Stimulated activated CD4-positive, alpha-beta T cell treated with anti-CD3 and anti-CD28 coated beads, Interleukin-2, amount 100 ng/mL, for 48 hours (primary cell): ENCODE measurements at places on chromosomes 7 and 10.

GRCh38 chr7:32428546-32428945 is 61.6 kb downstream of the LSM5 start:
- no peak for DNase-seq

DNA sequence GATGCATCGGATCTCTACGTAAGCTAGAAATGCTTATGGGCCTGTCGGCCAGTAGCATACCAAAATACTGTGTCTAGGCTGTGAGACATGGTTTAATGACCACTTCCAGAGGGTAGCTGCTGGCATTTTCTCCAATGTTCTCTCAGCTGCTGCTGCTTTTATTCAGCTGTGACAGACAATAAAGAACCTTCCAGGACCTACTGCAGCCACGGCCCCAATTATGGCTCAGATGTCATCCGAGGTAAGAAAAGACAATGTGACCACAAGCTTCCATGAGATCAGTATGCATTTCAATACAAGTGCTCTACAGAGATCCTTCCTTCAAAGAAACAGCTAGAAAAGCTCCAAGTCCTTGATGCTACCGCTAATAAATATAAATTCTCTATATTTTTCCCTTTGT is 256.2 kb downstream of the SDHAF3 start:
- no peak for DNase-seq

GRCh38 chr10:47282657-47283018 is 17.4 kb upstream of the GDF10 start:
- DNase-seq = no peak

DNA sequence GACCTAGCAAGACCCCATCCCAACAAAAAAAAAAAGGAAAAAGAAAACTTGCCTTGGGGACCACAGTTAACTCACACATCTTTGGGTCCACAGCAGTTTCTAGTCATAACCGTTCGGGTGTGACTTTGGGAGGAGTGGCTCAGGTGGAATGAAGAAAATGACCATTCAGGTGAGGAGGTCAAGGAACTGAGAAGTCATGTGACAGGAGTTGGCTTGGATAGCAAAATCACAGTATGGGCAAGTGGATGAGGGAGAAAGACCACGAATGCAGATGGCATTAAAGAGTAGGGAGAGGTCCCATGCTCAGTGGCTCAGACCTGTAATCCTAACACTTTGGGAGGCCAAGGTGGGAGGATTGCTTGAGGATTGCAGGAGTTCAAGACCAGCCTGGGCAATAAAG is 17.1 kb upstream of the CNOT4 start:
- DNase-seq = no peak

DNA sequence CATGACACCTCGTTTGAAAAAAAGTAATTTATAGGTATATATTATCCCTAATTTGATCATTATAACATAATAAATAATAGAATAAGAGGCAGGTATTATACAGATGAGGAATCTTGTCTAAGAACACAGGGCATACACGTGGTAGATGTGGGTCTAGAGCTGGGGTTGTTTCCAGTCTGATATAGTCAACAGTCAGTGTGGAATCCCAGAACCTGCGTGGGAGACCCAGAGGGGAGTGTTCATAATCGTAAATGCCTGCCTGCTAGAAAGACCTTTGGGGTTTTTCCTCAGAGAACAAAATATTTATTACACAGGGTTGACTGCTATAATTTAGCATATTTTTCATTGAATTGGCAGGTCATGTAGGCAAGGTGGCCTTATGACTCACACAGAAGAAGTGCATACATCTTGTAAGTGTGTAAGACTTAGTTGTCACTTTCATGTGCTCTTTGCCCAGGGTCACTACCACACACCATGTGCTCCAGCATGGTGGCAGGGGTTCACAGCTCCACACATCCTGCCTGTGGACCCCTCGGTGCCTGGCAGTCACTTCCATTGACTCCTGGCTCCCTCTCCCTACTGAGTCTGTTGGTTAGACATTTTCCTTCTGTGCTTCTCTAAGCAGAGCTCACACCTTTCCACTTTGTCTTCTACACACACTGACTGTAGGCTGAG is 94.9 kb upstream of the IKZF1 start:
- DNase-seq = no peak

DNA sequence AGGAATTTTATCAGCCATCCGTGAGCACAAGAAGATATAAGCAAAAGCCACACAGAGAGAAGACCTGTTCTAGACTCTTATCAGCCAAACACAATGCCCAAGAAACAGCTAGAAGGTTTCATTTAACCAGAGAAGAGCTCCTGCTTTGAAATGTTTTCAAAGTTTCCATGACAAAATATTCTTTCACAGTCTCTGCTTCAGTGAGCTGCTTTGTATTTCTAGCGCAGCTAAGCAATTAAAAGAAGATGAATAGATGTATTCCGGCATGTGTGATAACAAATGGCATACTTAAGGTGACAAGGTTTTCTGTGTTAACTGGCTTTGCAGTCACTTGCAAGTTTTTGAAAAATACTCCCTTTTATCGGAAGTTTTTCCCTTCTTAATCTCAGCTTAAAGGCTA is 78.9 kb upstream of the NXPH1 start:
- no peak for DNase-seq

DNA sequence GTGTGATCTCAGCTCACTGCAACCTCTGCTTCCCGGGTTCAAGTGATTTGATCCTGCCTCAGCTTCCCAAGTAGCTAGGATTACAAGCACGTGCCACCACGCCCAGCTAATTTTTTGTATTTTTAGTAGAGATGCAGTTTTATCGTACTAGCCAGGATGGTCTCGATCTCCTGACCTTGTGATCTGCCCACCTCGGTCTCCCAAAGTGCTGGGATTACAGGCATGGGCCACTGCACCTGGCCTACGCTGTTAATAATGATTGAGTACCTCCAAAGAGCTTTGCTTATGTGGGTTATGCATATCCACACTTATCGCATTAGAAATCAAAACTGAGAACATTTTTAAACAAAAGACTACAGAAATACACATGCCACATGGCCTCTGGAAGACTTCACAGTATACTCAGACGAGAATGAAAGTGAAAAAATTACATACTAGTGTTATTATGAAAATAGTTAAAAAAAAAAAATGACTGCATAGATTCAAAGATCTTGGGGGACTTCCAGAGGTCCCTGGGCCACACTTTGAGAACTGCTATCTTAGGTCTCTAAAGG is 25.4 kb downstream of the RPP38 start:
- DNase-seq = no peak

- no peak for DNase-seq
Observed at GRCh38 chr7:22654831-22655230, 72.2 kb upstream of the IL6 start.

DNA sequence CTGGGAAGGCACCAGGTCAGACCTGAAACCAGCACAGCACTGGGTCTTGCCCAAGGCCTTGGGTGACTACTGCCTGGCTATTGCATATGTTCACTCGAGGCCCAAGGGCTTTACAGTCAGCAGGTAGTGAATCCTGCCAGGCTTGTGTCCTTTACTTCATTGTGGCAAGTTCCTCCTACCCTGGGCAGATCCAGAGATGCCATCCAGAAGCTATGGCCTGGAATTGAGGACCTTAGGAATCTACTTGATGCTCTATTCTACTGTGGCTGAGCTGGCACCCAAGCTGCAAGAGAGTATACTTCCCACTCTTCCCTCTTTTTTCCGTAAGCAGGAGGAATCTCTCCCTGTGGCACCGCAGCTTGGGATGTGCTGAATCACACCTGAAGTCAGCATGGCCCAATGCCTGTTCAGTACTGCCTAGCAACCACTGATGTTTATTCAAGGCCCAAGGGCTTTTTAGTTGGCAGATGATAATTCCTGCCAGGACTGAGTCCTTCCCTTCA is 246.7 kb upstream of the CTBP2 start:
- DNase-seq = no peak

DNA sequence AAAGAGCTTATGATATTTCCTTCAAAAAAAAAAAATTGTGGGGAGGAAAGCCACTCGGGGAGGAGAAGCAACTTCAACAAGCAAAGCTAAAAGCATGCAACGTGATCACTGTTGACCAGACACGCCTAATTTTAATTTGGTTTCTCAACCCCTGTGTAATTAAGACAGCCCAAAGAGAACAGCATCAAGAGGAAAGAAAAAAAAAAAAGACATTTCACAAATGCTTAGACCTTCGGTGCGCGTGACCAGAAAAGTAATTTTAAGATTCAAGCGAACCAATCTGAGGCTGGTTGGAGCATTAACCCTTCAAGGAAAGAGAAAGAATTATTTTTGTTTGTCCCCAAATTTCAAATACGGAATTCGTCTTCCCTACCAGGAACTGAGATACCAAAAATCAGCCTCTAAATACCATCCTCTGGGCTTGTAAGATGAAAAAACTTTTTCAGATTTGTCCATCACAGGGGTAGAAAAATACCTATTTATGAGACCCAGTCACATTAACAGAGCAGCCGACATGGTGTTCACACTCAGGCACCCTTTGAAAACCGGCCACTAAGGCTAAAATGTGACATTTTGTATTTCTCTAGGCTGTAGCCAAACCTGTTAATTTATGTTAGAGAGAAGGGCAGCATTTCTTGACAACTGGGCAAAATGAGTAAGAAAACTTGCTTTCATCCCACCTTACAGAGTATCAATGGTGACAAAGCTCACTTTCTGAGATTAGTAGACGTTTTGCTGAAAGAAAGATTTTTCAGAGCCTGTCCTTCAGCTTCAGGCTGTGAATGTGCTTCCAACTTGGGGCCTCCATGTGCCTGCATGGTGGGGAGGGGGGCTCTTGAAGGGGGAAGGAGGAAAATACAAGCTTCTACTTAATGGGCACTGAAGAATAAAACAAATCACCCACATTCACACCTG is 179.9 kb upstream of the KLF14 start:
- DNase-seq = no peak

DNA sequence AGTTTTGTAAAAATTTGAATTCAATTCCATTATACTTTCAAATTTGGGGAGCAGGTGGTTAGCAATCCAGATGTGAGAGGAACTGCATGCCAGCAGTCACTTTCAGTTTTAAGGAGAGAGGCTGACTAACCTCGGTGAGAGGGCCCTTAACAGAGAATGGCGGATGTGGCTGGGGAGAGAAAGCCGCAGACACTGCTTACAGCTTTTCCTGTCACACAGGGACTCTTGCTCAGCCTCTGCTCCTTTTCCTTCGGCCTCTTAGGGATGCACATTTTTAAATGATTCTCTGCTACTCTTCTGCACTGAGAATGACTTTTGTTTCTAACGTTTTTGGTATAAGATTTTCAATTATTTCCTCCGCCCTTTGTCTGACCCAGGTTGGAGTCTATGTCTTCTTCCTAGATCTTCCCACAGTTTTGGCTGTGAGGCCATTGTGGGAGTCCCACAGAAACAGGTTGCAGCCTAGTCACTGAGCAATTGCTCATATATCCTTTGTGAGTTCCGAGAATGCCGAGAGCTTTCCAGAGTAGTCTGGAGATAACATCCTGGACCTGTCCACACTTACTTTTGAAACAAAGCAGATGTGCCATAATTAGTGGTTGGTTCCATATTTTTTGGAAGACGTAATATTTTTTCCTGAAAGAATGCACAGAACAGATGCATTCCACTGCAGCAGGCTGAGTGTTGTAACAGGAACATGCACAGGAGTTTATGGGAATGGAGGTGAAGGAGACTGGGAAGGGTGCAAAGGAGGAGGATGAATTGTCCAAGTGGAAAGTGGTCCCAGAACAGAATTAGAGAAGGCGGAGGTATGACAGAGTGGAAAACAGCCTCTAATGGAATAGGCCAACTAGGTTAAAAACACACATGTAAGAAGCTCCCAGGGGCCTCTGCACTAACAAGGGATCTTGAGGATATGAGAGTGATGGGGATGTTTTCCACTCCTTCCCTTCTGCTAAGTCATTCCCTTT is 168.0 kb upstream of the ZNF32 start:
- peak; percentile 52 for DNase-seq

- DNase-seq = no peak
Observed at GRCh38 chr10:5550621-5551530, 26.1 kb downstream of the CALML3 start.

DNA sequence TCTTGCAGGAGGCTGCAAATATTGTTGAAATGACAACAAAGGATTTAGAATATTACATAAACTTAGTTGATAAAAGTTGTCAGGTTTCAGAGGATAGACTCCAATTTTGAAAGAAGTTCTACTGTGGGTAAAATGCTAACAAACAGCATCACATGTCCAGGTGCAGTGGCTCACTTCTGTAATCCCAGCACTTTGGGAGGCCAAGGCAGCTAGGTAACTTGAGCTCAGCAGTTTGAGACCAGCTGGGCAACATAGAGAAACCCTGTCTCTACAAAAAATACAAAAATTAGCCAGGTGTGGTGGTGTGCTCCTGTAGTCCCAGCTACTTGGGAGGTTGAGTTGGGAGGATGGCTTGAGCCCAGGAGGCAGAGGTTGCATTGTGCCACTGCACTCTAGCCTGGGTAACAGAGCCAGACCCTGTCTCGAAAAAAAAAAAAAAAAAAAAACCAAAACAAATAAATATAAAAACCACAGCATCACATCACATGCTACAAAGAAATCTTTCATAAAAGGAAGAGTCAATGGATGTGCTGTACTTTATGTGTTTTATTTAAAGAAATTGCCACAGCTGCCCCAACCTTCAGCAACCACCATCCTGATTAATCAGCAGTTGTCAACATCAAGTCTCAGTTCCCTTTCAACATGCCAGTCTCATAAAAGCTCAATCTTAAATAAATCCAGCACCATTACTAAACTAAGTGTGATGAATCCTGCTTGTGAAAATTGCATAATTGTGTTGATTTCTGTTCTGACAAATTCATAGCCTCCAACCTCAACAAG is 83.2 kb upstream of the MBL2 start:
- no peak for DNase-seq

DNA sequence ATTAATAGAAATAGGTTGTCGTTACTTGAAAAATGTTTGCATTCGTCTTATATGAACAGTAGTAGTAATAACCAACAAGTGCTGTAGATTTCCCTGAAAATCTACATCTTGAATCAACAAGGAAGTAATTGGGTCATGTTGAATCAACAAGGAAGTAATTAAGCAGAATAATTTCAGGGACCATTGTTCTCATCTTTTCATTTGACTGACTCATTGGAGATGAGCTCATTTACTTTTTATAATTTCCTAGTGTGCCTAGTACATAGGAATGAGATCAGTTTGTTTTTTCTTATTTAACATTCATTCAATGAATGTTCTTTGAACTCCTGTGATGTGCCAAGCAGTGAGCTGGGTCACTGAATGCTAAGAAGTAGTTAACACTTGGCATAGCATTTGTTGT is 8.2 kb downstream of the CLDN12 start:
- no peak for DNase-seq

GRCh38 chr10:7786430-7786829 is 1.4 kb downstream of the KIN start:
- DNase-seq = no peak

DNA sequence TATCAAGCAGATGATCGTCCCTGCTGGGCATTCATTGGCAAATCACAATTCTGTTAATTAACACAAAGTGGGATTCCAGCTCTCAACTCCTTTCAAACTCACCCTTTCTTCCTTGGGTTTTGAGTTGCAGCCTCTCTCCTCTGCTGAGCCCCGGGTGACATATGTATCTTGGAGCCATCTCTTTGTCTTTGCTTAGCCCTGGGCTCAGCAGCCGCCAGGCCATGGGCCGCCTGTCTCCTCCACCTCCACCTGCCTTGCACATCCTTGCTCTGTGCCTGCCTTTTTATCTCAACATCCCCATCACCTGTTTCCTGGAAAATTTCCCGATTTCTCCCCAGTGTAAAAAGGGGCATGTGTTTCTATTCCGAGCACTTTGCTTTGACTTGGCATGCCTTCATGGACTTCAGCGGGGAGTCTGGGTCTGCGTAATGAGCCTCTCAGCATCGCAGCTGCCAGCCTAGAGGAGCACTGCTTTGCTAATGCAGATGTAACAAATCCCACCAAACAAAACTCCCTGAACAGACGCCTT is 141.3 kb upstream of the AGK start:
- DNase-seq = no peak
